ENCODE measurements at places on chromosomes 1 and 21.

DNA sequence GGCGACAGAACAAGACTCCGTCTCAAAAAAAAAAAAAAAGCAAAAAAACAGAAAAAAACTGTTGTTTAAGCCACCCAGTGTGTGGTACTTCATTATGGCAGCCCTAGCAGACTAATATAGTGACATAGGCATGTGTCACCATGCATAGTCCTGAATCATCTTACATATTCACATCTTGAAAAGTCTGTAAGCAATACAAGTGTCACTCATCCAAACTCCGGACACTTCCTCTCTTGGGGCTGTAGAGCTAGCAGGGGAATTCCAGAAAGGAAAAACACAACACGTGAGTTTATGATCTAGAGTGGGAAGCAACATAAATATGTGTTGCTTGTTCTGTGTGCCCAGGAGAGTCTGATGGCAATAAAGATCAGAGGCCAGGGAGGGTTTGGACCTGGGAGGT lies 81.6 kb upstream of the KCNE2 start:
- no peak for DNase-seq

DNA sequence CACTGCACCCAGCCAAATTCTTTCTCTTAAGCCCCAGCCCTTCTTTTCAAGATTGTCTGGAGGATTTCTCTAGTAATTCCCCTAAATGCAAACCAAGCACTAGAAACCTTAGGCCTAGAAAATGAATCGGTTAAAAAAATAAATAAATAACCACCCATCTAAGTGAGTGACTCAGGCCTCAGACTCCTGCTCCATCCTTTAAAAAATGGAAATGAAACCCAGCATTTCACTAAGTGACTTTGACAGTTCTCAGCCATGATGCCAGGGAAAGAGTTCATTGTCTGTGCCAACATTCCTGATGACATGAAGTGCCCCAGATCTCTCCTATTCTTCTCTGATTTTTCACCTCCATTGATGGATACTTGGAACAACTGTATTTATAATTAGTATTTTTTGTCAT lies 415.2 kb upstream of the DAB1 start:
- no peak for DNase-seq

DNA sequence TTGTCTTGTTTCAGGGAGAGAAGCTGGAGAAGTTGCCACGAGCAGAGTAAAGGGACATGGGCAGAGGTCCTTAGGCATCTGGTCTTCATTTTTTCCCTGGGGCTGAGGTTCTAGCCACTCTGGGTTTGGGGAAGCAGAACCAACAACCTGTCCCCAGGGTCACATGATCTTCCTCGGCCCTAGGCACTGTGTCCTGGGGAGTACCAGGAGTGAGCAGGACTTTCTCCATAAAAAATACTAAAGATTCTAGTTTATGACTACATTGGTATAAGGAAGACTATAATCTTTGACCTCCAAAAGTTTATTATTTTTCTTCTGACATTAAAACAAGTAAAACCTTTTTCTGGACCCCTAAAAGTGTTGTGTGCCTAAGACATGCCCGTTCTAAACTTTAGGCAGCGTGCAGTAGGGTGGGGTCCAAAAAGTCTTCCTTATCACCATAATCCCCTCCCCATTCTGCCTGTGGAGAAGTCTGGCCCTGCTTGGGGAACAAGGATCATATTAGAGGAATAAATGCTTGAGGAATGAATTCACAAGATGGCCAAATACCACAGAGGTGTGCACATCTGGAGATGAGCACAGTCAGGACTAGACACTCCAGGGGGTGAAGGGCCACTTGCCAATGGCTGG lies 19.3 kb upstream of the IGSF3 start:
- DNase-seq: no peak

DNA sequence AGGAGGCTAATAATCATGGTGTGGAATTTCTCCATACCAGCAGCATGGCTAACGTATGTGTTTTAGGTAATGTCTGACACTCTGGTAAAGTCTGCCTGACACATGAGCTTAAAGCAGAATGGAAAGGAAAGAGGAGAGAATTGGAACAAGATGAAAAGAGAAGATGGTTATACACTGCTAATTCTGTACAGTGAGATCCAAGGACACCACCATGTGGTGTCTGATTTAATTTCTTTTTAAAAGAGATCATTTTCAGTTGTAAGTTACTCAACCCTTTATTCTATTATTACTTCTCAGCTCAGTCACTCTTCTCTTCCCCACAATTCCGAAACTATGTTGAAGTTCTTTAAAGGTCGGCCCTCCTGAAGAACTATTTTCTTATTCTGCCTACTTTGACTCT lies 15.6 kb downstream of the PRKAB2 start:
- no peak for DNase-seq

DNA sequence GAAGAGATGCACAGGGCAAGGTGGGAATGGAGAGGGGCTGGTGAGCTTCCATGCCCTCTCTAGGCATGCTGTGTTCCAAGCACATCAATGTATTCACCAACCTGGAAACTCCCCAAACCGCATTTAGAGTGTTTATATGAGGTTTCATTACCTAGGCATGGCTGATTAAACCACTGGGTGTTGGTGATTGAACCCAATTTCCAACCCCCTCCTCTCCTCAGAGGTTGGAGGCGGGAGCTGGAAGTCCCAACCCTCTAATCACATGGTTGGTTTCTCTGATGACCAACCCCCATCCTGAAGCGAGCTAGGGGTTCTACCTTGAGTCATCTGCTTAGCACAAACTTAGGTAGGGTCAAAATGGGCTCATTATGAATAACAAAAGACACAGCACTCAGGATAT lies 3.0 kb upstream of the PPIE start:
- DNase-seq: no peak

GRCh38 chr1:232553809-232554208 lies 76.1 kb downstream of the SIPA1L2 start:
- DNase-seq: no peak

DNA sequence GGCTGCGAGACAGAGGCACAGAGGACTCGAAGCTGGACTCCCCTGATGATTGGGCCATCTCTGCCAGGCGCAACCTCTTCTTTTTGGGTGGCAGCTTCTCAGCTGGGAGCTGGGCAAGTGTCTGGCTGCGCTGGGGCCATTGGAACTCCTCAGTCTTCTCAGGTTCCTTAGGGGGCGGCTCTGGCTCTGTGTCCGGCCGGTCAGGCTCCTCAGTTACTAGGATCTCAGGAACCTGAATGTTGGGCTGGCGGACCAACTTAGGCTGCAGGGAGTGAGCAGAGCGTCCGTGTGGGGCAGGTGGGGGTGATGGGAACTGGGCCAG lies 97.5 kb upstream of the EDN2 start:
- DNase-seq: no peak

DNA sequence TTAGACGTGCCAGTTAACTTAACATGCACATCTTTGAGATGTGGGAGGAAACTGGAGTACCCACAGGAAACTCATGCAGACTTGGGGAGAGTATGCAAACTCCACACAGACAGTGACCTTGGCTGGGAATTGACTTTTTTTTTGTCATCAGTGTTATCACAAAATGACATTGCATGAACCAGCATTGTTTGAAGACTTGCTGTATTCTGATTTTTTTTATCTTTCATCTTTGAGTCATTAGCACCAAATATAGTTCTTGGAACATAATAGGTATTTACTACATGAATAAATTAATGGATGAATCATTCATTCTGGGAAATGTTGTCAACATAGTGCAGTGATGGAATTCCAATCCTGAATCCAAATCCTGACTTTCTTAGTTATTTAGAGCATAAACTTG lies 77.0 kb downstream of the ATF6 start:
- DNase-seq: no peak

- peak; percentile 78 for DNase-seq
Measured at GRCh38 chr1:27527223-27527889, 37.4 kb upstream of the WASF2 start.

Data from ecto neural progenitor cell (in vitro differentiated cells).